SW 1271 (cell line): ENCODE measurements at places on chromosomes 16 and 17.

GRCh38 chr16:68368301-68368888, 57.6 kb downstream of the PRMT7 start:
- DNase-seq = no peak

GRCh38 chr17:3818786-3819185, 17.8 kb upstream of the ITGAE start:
- no peak for DNase-seq

DNA sequence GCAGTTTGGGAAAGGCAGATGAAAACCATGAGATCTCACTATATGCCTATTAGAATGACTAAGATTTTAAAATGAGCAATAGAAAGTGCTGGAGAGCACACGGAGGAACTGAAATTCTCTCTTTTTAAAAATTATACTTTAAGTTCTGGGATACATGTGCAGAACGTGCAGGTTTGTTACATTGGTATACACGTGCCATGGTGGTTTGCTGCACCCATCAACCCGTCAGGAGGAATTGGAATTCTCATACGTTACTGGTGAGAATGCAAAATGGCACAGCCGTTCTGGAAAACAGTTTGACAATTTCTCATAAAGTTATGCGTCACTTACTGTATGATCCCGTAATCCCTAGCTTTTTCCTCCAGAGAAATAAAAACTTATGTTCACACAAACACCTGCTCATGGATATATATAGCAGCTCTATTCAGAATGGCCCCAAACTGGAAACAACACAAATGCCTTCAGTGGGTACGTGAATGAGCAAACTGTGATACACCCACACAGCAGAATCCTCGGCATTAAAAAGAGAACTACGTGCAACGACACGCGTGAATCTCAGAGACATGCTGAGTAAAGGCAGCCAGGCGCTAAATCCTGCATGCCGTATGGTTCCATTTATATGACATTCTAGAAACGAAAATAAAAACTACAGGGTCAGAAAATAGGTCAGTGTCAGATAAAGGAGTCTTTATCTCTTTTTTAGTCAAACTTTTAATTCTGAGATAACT, 11.8 kb downstream of the PIK3R6 start:
- DNase-seq = no peak

- DNase-seq = no peak
These were observed at the start of gene PMFBP1 for GRCh38 chr16:72172105-72173034. Gene PMFBP1, minus strand, starts transcription at chr16:72172155. Its CDS starts 947 bp downstream, at chr16:72171208.

DNA sequence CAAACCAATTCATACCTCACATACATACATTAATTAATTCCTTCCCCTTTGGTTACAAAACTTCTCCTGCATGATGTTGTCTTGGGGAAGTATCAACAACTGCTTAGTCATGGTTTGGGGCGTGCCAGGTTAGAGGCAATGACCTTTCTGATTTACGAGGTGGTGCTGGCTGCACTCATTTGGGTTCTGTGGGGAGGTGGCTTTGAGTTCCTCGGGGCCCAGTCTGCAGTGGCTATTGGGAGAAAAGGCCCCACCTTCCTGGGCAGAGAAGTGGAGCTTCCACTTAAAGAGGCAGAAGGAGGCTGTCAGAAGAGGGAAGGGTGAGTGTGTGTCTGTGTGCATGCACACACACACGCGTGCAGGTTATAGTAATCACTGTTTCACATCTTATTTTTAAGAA, 10.2 kb upstream of the ETV4 start:
- DNase-seq = no peak

DNA sequence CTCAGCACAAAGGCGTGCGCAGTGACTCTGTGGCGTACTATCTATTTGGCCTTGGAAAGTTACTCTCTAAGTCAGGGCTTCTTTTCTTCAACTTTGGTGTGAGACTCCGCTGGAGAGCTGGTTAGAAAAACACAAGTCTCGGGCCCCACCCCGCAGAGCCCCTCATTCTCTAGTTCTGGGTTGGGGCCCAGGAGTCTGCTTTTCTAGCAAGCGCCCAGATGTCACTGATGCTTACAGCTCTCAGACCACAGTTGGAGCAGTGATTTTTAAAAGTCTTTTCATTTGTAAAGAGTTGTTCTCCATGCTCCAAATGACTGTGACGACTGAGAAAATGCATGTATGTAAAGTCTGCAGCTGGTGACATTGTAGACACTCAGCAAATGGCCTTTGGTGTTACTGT, 582.3 kb downstream of the WWOX start:
- DNase-seq = no peak

- DNase-seq = no peak
These were observed 354 bp upstream of the ESRP2 start for GRCh38 chr16:68236137-68236825.

- DNase-seq = no peak
These were observed 18.4 kb downstream of the PLCG2 start for GRCh38 chr16:81797443-81797842.

DNA sequence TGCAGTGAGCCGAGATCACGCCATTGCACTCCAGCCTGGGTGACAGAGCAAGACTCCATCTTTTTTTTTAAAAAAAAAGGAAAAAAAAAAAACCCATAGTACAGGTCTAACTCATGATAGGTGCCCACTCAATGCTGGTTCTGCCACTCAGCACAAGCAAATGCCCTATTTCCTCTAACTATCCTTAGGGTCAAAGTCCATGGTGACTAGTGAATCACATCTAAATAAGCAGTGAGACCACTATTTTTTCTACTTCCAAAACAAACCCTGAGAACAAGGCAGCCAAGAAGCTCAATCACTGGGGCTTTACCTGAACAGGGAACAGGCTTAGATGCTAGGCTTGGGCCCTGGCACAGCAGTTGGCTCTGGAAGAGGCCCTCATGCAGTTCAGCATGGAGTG, 3.4 kb downstream of the BLTP2 start:
- DNase-seq = no peak

- DNase-seq = peak; percentile 71
These were observed 6.6 kb downstream of the ZDHHC7 start for GRCh38 chr16:85004587-85005205.

GRCh38 chr16:88781140-88782077, 3.6 kb downstream of the PIEZO1 start:
- DNase-seq = no peak

DNA sequence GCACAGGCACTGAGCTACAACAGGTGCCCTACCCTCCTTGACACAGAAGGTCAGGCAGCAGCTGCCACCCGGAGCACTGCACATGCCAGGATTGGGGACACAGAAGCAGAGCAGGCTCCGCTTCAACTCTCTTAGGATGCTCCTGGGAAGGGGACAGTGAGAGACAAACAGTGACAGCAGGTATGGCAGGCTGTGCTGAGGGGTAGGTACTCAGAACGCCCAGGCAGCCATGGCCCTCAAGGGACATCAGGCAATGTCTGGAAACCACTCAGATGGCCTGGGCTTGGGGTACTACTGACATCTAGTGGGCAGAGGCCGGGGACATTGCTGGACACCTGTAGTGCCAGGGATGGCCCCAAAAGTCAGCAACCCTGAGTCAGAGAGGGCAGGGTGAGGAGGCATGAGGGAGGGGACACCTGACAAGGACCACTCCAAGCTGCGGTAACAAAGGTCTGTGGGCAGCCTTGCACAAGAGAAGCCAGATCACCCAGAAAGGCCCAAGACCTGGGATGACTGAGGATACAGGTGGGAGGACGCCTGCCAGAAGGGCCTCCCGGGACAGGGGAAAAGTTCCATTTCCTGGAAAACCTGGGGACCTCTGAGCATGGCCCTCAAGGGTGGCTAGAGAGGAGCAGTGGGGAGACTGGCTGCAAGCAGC, 21.2 kb downstream of the PEMT start:
- DNase-seq = no peak

DNA sequence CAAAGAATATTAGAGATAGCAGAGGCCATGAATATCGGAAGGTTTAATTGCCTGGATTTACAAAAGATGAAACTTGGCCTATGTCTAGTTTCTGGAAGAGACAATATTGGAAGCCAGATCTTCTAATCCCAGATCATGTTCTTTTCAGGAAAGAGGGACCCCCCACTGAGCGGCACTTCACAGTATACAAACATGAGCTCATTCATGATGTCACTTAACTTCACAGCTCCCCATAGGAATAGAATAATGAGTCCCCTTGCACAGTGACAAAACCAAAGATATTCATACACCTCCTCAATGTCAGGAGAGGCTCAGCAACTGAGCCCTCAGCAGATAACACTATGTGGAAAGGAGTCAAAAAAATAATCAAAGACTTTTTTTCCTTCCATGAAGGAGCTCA, 147.5 kb downstream of the CDH11 start:
- no peak for DNase-seq

DNA sequence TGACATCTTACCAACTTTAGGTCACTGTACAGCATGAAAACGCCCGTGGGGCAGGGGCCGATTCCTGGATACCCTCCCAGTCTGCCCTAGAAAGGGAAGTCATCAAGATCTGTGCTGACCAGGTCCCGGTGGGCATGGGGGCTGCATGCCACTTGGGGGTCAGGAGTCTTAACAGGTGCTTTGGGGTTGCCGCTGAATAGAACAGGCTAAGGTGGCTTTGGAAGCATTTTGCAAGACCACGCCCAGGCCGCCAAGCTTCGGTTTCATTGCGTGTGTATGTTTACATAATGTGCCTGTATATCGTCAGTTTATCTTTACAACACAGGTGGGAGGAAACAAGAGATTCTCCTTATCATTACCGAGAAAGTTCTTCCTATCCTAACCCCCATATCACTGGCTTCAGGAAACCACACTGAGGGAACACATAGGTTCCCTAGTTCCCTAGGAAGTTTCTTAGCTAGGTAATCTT, 13.3 kb upstream of the USP36 start:
- no peak for DNase-seq

- no peak for DNase-seq
These were observed 27.5 kb downstream of the ZFHX3 start for GRCh38 chr16:73020409-73020884.

- DNase-seq = no peak
These were observed 2.7 kb downstream of the KCTD2 start for GRCh38 chr17:75049706-75050105.

DNA sequence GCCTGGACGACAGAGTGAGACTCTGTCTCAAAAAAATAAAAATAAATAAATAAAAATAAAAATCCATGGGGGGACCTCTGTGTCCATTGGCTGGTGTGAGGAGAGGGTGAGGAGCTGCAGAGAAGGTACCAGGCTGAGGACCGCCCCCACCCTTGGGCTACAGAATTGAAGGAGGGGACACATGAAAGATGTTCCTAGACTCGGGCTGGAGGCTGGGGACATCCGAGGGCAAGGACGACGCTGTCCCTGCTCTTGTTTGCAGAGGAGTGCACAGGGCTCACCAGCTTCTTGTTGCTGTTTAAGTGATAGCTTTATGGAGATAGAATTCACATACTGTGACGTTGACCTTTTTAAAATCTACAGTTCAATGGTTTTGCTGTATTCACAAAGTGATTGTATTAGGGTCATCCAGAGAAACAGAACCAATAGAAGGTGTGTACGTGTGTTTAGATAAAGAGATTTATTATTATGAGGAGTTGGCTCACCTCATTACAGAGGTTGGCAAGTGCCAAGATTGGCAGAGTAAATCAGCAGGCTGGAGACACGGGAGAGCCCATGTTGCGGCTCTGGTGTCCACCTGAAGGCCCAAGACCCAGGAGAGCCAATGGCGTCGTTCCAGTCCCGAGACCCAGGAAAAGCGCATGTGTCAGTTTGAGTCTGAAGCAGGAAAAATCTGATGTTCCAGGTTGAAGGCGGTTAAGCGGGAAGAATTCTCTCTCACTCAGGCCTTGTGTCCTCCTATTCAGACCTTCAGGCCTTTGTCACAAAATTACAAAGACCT, 320.7 kb downstream of the SEC14L1 start:
- no peak for DNase-seq

- DNase-seq = no peak
These were observed 54.8 kb downstream of the PLXDC1 start for GRCh38 chr17:39096508-39097149.

DNA sequence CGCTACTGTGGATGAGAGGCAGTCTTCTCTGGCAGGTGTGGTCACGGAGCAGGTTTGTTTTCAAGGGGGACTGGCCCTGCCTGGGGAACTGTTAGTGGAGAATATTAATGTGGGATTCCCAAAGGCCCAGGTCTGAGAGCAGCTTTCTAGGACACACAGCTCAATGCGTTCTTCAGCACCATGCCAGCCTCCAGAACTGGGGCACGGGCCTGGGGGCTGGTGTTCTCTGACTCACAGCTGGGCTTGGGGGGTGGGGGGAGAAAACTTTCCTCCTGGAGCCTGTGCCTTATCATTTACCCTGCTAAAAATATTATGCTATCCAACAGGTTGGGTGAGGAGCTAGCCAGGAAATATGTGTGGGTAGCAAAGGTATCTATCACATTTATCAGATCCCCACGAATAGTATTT, 13.5 kb upstream of the LHX1 start:
- DNase-seq = no peak

GRCh38 chr17:43631429-43631828, 30.3 kb downstream of the MEOX1 start:
- DNase-seq = no peak
